ENCODE measurements at places on chromosomes 16 and 17.

DNA sequence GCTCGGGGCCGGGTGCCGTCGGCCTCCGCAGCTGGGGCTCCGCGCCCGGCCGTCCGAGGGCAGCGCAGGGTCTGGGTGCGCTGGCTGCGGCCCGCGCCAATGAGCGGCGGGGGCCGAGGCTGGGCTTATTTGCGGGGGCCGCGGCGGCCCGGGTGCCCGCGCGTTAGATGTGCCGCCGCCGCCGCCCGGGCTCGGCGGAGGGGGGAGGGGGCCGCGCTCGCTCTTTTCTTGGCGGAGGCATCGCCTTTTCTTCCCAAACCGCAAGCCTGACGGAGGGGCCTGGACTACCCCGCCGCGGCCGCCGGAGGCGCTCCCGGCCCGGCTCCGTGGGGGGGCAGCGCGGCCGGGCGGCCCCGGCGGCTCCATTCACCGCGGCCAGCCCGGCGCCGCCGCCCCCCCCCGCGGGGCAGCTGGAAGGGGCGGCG lies at the start of gene NOTUM:
Gene NOTUM, minus strand, starts transcription at position 101 of the 425 bp plus-strand sequence. CDS start 278 bp downstream, outside the sequence.
- no peak for DNase-seq

GRCh38 chr16:12757546-12757945 lies 46.1 kb downstream of the CPPED1 start:
- DNase-seq: no peak

DNA sequence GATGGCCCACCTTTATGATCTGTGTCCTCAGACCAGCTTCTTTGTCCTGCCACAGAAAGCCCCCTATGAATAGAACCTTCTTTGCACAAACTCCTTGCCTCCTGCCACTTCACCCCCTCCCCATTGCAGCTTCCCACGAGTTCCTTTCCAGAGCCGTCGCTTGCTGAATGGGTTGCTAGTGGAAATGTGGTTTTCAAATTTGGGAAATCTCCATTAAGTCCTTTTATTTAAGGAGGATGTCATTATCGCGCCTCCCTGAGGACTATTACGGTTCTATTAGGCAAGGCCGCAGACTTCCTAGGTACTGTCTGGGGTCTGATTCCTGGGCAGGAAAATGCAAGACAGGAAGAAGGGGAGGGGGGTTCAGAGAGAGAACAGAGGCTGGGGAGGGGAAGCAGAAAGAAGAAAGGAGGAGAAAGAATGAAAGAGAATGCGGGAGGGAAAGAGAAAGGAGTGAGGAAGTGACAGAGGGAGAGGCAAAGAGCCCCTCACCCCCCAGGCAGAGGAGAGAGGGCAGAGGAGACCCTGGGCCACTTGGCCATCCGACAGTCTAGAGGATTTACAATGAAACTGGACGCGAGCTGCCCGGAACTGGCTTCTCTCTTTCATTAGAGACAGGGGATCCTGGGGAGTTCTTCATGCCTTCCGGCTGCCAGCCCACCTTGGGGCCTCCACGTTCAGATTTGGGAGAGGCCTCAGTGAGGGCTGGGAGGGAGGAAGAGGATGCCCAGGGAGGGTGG lies 31.7 kb upstream of the ETV4 start:
- no peak for DNase-seq

- DNase-seq: no peak
Measured at GRCh38 chr17:56031636-56032035, 121.6 kb upstream of the ANKFN1 start.

DNA sequence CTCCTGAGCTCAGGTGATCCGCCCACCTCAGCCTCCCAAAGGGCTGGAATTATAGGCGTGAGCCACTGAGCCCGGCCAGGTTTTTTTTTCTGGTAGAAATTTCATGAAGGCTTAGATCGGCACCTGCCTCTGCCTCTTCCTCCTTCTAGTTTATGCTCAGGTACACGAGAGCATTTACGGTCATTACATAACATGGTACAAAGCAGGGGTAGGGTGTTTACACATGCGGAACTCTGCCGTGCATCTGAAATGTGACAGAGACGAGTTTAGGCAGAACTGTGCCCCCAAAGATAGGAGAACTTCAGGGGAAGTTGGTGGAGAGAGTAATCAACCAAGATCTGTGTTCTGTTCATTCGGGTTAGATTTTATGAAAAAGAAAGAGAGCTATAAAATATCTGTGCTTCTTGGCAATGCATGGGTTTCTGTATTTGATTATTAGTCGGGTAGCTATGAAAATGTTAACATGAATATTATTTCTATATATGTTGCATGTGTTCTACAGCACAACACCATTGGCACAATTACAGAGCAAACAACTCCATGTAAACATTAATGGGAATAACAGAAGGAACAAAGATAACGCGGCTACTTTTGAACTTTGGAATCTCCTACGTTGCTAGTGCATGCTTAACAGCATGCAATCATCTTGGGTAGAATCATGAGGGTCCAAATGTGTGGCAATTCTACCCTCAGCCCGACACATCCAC lies 23.5 kb upstream of the MAP2K6 start:
- DNase-seq: no peak

GRCh38 chr17:28950752-28951427 lies 428 bp downstream of the PHF12 start:
- no peak for DNase-seq

- DNase-seq: no peak
Measured at GRCh38 chr17:72691586-72691985, 400.9 kb downstream of the SLC39A11 start.
